ENCODE measurements at places on chromosomes 5 and 9. TPM values are rescaled to one million over a fixed set of nuclear protein-coding genes. Genes with fewer than 3 reads are reported as not detected.

Gene SPATA31E1
- not detected for total RNA-seq

Gene SLC36A2
- total RNA-seq = 0.60 TPM

Gene ZFP2
- 0.70 TPM for total RNA-seq

Gene MOB3B
- 1.5 TPM for total RNA-seq

Gene SLCO4C1
- 0.08 TPM for total RNA-seq

Gene PGGT1B
- total RNA-seq = 27.0 TPM

Gene TMEFF1
- total RNA-seq = 0.14 TPM

Gene NR4A3
- 3.9 TPM for total RNA-seq

Gene SAXO1
- total RNA-seq = not detected

Gene TMEM174
- not detected for total RNA-seq

Gene RNF208
- 26.0 TPM for total RNA-seq

Gene GPX3
- 627 TPM for total RNA-seq

Gene DDX4
- total RNA-seq = not detected
